ENCODE measurements at places on chromosomes 3 and 15.

- no peak for DNase-seq
Observed at GRCh38 chr3:78116874-78117273, 1077.0 kb downstream of the ROBO2 start.

DNA sequence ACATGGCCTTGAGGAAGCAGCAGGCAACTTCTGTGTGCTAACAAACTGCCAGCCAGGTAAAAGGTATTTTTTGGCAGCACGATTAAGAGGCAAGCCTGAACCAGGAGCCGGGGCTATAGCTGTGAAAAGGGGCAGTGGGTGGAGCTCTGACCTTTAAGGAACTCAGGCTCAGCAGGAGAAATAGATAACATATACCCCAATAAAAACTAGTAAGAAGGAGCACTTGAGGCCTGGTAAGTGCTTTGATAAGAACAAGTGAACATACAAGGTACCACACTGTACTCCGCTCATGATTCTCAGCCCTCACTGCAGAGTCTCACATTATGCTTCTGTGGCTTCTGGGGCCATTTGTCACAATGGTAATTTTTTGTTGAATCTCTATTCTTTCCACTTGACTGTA, 5.4 kb downstream of the FYCO1 start:
- no peak for DNase-seq

DNA sequence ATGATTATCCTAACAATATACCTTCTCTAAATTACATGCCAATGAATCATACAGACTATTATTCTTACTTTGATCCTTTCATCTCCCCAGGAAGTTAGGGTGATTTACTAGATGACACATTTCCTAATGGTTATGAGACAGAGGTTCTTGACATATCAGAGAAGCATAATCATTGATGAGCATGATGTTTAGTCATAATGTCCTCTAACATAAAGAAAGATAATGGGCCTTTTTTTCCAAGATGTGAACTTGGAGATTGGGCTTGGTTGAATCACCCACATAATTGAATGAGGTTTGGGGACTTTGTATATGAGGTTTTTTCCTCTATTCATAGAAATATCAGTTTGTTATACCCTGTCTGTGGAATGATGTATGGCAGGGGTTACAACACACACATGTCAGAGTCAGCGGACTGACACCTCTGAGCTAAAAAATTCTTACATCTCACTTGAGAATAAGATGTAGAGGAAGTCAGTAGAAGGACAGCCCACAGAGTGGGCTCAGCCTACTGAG, 69.7 kb upstream of the DCBLD2 start:
- DNase-seq: no peak

GRCh38 chr3:146637871-146638270, 32.7 kb upstream of the PLSCR5 start:
- DNase-seq: no peak

DNA sequence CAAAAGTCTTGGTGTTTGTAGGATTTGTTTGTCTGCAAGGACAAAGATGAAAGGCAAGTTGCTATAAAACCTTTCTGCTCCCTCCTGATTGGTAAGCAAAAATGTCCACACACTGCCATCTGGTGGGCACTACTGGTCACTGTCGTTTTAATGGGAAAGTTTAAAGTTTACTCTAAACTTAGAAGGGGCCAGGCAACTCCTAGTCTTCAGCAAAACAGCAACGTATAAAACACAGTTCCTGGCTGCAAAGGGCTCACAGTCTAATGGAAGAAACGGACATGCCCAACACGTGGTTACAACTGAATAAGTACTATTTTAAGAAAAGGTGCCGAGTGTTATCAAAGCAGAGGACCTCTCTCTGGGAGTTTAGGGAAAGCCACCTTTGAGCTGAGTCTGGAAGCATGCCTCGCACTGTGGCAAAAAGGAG, 23.7 kb upstream of the TPRG1 start:
- no peak for DNase-seq

GRCh38 chr15:56016281-56016680, 22.9 kb upstream of the NEDD4 start:
- no peak for DNase-seq

DNA sequence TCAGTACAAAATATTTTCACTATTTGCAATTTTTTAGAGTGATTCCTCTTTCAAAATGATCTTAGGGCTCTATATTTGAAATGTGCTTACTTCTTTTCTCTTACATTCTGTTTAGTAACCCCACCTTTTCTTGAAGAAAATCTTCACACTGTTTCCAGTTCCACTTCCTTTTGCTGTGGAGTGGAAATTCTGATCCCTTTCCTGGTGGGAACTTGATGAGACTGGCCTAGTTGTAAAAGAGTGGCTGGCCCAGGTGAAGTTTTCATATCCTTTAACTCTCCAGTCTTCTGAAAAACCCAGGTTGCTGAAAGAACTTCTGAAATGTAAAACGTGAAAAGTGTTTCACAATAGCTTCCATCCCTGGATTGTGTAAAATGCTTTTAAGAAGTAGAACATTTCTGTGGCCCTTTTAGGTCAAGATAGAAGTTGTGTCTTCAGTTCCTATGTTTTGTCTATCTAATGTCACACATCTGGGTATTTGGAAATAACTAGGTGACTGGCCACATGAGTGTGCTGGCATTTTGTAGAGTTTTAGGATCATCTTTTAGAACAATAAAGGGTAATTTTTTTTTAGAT, 84.8 kb upstream of the LRIG1 start:
- DNase-seq: no peak

GRCh38 chr15:66172324-66172980, 81.1 kb downstream of the MEGF11 start:
- no peak for DNase-seq

DNA sequence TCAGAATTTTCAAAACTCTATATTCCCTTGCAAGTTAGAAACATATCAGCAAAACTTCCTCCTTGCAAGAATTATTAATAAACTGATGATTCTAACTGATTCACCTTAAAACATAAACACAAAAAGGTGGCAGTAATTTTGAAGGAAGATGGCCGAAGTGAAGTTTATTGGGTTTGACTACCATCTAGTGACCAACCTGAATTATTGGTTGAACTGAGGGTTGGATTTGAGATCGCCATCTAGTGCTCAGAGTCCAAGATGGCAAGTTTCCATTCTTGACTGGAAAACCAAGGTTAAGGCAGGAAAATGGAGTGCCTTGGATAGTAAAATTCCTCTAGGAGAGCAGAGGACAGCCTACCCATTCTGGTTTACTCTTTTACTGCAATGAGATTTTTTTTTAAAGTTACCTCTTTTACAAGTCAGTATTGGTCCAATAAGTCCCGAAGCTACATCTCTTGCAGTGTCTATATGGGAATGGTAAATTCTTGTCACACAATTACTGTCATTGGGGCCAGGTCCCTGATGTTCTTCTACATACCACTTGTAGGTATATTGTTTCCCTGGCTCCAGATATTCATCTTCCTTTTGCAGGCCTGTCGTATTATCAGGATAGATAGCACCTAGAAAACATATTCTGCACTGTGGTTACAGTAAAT, 51.6 kb upstream of the CP start:
- no peak for DNase-seq

- DNase-seq: no peak
Observed at GRCh38 chr15:99480016-99480810, 85.6 kb upstream of the MEF2A start.

GRCh38 chr15:60673918-60674558, 195.1 kb upstream of the ICE2 start:
- peak; percentile 78 for DNase-seq

- no peak for DNase-seq
Observed at GRCh38 chr15:38531509-38531908, 33.1 kb downstream of the RASGRP1 start.

DNA sequence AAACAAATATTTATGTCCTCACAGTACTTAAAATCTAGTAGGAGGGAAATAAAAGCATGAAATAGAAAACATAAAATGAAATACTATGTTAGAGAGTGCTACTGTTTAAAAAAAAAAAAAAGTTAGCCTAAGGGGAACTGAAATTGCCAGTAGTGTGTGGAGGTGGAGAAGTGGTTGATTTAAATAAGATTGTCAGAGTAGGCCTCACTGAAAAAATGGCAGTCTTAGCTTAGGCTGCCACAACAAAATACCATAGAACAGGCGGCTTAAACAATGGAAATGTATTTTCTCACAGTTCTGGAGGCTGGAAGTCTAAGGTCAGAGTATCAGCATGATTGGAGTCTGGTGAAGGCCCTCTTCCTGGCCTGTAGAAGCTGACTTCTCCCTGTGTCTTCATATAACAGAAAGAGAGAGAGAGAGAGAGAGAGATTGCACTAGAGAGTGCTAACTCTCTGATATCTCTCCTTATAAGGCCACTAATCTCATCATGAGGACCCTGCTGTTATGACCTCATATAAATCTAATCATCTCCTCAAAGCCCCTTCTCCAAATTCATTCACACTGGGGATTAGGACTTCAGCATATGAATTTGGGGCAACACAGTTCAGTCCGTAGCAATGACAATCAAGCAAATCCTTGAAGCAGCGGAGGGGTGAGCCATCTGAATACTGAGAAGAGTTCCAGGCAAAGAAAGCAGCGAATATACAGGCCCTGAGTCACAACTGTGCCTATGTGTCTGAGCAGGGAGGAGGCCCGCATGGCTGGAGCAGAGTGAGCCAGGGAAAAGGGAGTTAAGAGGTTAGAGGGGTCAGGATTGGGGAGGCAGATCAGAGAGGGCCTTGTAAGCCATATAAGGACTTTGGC, 23.6 kb upstream of the LRRC34 start:
- no peak for DNase-seq

GRCh38 chr3:30913176-30913575, 18.7 kb upstream of the GADL1 start:
- no peak for DNase-seq

DNA sequence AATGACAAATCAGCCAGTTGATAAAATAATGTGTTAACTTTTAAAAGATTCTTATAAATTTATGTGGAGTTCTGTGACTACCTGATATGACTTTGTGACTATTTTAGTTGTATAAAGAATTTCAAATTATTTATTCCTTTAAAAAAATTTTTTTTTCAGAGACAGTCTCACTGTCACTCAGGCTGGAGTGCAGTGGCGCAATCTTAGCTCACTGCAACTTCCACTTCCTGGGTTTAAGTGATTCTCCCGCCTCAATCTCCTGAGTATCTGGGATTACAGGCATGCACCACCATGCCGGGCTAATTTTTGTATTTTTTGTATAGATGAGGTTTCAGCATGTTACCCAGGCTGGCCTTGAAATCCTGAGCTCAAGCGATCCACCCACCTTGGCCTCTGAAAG, 48.5 kb downstream of the MBNL1 start:
- DNase-seq: no peak

DNA sequence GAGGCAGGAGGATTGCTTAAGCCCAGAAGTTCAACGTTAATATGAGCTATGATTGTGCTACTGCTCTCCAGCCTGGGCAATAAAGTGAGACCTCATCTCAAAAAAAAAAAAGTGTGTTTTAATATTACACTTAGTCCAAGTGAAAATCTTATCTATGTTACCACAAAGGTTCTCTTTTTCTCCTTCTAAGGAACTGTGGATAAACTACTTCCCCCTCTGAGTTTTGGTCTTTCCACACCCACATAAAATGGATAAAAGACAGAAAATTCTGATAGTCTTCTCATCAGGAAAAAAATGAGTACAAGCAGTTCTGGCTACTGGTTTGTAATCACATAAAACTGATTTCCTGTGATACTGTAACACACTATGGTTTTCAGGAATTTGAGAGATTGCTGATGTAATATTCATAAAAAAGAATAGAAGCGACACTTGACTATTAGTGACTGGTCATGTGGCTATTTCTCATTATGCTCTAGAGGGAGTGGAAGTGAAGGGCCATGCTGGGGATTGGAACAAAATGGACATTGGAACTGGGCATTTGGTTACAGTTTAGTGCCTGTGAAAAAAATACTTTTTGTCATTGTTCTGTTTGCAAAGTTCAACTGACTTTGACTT, 68.2 kb downstream of the RYR3 start:
- no peak for DNase-seq

GRCh38 chr3:191961529-191961928, 500.6 kb downstream of the PYDC2 start:
- no peak for DNase-seq

DNA sequence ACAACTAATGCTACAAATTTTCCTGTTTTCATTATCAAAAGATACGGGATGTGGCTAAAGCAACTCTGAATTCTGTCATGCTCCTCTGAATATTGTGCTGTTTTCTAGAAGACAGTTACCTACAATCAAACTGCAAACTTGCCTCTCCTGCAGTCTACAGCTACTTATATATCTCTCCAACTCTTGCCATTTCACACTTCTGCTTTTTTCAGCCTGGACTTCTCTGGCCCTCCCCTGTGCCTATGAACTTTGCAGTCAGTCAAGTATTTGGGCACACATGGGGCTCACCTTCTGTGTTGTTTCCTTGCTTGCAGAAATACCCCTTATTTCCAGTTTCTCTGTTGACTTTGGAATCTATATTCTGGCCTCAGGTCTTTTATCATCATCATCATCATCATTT, 575.6 kb downstream of the GRM7 start:
- no peak for DNase-seq

- no peak for DNase-seq
Observed at GRCh38 chr3:119279101-119279554, 15.1 kb upstream of the ARHGAP31 start.

DNA sequence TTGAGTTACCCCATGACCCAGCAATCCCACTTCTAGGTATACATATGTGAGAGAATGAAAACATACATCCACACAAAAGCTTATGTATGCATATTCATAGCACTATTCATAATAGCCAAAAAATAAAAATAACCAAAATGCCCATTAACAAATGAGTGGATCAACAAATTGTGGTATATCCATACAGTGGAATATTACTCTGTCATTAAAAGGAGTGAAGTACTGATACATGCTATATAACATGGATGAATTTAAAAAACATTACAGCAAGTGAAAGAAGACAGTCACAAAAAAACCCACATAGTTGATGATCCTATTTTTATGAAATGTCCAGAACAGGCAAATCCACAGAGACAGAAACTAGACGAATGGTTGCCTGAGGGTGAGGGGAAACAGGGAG, 5.2 kb downstream of the C3orf20 start:
- DNase-seq: no peak

DNA sequence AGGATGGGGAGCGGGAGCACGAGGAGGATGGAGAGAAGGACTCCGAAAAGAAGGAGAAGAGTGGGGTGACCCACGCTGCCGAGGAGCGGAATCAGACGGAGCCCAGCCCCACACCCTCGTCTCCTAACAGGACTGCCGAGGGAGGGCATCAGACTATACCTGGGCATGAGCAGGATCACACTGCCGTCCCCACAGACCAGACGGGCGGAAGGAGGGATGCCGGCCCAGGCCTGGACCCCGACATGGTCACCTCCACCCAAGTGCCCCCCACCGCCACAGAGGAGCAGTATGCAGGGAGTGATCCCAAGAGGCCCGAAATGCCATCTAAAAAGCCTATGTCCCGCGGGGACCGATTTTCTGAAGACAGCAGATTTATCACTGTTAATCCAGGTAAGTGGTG, 169.8 kb downstream of the FEZF2 start:
- DNase-seq: no peak

- no peak for DNase-seq
Observed at GRCh38 chr3:54251705-54252104, 129.4 kb downstream of the CACNA2D3 start.

GRCh38 chr15:89910891-89911626, 1.7 kb downstream of the ARPIN start:
- no peak for DNase-seq

All from coronary artery (tissue), 2 donors.